LNCaP clone FGC (cell line): ENCODE measurements at places on chromosomes 6 and 20.

- no peak for DNase-seq
These were observed 63.5 kb upstream of the DEFB112 start for GRCh38 chr6:50112981-50113857.

DNA sequence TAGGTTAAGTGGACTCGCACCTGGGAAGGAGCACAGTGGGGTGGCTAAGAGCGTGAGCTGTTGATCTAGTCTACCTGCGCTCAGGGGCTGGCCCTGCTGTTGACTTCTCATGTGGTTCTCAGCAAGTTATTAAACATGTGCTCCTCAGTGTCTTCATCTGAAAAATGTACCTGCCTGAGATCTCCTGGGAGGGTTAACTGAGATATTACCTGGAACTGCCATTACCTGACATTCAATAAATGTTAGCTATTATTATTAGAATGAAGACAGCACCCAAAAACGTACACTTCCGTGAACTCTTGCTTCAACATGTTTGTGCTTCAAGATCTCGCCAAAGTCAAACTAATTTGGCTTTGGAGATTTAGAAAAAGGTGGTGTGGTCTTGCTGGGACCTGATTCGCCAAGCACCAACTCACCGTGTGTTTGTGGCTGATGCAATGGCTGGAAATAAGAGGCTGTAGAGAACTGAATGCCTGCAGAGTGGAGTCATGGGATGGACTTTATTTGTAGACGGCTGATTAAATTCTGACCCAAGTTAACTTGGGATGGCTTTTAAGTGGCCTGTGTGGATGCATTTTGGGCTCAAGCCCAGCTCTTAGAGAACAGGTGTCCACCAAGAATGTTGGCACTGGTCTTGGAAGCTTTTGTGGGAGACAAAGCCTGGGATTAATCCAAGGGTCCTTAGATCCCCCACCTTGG lies 692.9 kb downstream of the QKI start:
- DNase-seq, result no peak

GRCh38 chr6:29552512-29553051 lies 7.0 kb downstream of the UBD start:
- DNase-seq, result peak; percentile 87

DNA sequence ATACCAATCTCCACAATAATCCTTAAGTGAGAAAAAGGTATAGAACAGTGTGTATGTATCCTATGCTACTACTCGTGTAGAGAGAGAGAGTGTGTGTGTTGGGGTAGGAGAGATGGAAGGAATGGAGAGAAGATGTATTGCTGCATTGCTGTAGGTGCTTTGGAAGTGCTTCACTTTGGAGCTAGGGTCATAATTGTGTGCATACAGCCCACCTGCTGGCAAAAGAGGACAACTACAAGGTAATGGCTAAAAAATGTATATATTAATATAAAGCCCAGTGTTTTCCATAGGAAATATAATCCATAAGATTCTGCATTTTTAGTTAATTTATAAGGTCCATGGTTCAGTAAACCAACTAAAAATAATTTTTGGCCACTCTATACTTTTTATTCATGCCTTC lies 36.1 kb downstream of the SERAC1 start:
- no peak for DNase-seq

DNA sequence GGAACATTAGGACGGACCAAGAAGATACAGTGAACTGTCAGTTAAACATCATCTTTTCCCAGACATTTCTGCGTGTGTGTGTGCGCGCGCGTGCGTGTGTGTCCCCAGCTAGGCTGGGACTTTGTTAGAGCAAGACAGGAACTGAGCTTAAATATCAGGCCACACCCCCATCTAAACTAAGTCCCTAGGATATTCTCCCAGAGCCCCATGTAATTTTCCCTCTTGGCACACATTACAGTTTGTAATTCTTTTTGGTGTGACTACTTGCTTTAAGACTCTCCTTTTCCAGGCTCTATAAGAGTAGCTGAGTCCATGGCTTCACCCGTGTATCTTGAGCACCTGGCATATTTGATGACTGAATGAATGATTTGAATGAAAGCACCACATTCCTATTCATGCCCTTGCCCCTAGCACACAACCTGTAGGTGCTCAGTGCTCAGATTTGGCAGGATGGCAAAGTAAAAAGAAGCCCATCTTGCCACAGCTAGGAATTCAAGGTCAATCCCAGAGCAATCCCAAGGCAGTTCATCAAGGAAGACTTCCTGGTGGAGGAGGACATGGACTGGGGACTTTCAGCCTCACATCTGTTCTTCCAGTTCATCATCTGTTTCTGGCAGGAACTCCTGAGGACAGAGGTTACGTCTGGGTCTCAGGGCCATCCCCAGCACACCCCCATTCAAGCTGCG lies 69.2 kb downstream of the MRPL14 start:
- DNase-seq, result no peak

DNA sequence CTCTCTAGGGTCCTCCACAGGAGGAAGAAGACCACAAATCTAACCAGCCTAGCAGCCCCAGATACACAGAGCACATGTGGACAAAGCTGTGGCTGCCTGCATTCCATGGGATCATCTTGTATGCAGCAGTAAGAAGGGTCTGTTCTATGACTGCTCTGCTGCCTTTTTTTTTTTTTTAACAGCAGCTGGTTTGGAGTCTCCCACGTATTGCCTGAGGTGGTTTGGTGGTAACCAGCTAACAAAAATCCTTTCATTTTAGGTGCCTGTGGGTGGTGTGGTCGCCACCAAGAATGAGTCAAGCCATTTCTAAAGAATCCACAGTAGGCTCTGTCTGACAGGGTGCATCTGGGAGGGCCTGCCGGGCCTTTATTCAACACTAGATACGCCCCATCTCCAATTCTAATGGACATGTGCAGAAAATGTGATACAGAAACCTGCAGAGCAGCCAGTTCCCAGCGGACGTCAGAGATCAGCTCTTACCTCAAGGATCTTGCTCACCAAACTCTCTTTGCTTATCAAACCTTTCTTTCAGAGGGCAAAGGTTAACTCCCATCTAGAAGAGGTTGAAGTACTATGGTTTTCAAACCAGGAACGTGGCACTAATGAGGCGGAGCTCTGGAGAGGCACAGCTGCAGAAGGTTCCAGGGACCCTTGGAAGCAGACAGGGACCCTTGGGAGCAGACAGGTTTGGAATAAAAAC lies 32.0 kb downstream of the GNAS-AS1 start:
- DNase-seq, result no peak

GRCh38 chr6:10084111-10084986 lies 330.5 kb downstream of the TFAP2A start:
- DNase-seq, result peak; percentile 4

- no peak for DNase-seq
These were observed 77.3 kb downstream of the KCNQ5 start for GRCh38 chr6:72699159-72699558.

GRCh38 chr6:46967826-46968349 lies 46.1 kb upstream of the ADGRF5 start:
- DNase-seq, result no peak

DNA sequence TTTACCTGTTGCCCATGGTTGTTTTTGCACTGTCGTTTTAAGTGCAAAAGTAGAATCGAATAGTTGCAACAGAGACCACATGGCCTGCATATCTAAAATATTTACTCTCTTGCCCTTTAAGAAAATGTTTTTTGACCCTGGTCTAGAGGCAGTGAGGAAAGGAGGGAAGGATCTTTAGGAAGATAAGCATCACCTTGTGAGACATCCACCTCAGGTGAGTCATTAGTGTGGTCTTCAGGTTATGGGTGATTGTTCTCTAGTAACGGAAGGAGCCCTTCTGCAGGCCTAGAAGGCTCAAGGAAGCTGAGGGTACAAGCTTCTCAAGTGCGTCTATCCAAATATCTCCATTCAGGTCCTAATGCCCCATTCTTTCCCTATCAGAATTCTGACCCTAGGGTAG lies 6.6 kb upstream of the RAB44 start:
- DNase-seq, result no peak

GRCh38 chr6:126182650-126183311 lies 157.1 kb upstream of the CENPW start:
- DNase-seq, result no peak

DNA sequence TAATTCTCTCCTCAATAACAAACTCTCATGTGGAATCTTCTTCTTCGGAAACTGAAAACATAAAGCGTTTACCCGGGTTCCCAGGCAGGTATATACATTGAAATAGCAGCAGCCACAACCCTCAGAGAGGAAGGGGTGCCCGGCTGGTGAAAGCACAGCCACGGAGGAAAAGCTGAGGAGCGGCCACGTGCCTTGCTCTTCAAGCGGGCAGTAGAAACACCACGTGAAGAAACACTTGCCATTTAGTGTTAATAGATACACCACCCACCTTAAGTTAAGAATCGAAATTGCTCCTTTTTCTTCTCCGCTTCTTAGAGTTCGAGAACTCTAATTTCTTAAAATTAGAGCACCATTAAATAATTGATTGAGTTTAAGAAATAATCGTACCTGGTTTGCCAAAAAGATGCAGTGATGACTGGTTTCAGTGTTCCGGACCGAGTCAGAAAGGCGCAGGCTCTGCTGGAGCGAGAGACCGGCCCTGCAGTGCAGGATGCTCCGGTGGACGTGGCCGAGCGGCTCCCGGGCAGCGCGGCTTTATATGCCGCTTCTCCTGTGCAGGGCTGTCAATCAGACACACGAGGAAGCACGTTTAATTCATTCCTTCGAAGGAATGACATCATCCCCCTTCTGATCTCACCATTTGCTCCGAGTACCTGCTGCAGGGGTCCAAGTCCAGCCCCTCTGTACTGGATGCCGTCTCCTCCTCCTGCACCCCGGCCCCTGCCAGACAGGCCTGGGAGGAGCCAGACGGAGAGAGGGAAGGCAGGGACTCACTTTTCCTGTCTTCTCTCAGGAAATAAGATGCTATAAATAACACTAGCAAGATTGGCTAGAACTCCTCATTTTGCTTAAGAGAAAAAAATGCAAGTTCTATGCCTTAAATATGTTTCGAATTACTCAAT lies at the start of gene THBS2:
Gene THBS2, minus strand, starts transcription at position 510 of the 902 bp plus-strand sequence. CDS start 3,062 bp downstream, outside the sequence.
- DNase-seq, result no peak

GRCh38 chr20:48281501-48281900 lies 496.2 kb upstream of the SULF2 start:
- no peak for DNase-seq

DNA sequence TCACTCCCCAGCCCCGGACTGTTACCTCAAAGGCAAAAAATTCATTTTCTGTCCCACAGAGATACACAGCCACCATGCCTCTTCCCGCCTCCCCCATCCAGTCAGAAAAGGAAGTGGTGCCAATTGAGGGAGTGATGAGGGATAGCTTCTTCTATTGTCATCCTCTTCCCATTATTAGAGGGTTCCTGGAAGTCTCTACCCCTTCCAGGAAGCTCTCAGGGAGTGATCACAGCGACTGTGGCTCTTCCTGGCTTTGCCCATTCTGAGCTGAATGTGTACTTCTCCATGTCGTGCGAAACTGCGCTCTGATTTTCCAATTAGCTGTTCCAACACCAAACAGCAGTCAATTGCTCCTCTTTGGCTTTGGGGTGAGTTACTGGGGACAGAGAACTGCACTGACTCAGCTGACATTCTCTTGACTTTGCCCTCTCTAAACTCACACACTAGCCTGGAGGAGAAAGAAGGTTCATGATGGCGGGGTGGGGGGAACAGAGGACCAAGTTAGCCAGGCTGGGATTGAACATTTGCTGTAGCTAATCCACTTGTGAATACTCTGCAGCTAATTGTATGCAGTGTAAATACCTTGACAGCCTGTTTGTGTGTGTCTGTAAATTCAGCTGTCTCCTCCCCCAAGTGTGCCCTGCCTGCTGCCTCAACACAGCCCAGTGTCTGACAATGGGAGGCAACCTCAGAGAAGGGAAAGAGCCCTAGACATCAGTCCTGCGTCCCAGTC lies 2.4 kb upstream of the MDGA1 start:
- DNase-seq, result no peak

DNA sequence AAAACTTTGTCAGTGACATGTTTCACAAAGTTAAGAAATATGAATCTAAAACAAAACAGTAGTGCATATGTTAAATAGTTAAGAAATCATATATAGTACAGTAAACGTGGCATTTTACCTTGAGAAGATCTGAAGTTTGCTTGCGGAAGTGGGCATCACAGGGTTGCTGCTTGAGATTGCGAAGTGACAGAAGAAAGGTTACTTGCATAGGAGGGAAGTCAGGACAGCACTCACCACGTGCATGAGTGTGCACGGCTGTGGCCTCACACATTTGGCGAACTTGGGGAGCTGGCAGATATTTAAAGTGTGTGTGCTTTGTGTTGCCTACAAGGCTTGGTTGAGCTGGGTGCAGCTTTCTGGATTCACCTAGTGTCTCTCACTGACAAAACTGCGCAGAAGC lies 431.5 kb upstream of the ARID1B start:
- DNase-seq, result no peak

DNA sequence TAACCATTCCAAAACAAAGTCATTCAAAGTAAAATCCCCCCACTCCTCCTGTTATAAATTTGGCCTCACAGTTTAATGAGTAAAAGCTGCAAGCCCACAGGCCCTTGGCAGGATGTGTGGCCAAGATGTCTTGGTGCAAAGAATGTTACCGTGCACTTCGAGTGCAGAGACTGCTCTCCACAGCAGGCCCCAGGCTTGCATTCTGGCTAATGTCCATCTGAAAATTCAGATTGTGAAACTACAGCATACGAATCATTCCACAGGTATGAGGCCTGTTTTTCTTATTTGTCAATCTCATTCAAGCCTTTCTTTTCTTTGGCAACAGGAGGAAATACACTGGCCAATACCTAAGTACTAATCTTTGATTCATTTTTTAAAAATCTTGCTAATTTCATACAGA lies 7.1 kb downstream of the RPS6KA2 start:
- DNase-seq, result no peak

DNA sequence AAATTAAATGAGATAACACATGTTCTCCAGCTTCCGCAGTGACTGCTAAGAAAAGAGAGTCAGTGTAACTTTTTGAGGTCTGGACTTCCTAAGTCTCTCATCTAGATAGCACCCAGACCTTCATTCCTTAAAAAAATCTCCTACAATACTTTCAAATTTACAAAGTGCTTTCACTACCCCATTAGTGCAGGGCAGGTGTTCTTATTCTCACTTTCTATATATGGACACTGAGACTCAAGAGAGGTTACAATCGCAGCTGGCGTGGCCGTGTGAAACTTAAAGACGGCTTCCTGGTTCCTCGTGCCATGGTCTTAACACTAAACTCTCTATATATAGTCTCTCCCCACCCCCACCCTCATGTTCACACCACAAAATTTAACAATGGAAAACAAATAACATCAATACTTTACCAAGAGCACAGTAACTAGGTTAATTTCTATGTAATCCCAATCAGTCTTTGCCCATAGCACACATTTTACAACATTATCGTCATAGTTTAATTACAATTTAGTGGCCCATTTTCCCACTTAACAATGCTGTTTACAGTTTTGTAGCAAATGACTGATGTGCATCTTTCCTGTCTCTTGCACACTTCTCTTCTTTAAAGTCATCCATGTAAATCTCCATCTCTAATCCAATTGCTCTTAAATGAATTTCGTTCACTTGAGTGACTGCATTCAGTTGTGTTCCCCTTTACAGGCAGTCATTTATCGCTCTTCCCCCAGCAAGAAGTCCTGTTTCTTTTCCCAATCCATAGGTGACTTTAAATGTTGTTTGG lies 78.8 kb upstream of the ARID1B start:
- DNase-seq, result no peak

- DNase-seq, result no peak
These were observed 92.2 kb downstream of the GRM4 start for GRCh38 chr6:34053721-34054120.
